Temporal lobe (tissue), 4 donors: ENCODE measurements at places on chromosomes 11 and 22. TPM values are rescaled to one million over a fixed set of nuclear protein-coding genes. Genes with fewer than 3 reads are reported as not detected.

Gene RFPL1
- total RNA-seq = not detected

Gene CYP2R1
- total RNA-seq = 28.3 TPM

Gene SMC1B
- total RNA-seq = not detected

Gene OR5B21
- total RNA-seq = not detected

Gene DCUN1D5
- 46.7 TPM for total RNA-seq
